ENCODE measurements at places on chromosomes 11 and 22.

GRCh38 chr11:79199729-79200354 lies 241.0 kb downstream of the TENM4 start:
- DNase-seq, result no peak

DNA sequence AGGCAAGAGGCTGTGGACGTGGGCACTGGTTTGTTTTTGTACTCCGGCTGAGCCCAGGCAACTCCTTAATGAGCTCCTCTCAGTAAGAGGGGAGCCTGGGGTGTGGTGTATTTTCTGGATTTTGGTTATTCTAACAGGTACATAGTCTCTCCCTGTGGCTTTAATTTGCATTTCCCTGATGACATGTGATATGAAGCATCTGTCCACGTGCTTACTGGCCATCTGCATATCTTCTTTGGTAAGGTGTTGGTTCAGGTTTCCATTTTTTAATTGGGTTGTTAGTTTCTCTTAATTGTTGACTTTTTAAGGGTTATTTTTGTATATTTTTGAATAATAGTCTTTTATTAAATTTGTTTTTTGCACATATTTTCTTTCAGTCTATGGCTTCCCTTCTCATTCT lies 30.8 kb upstream of the SNX19 start:
- no peak for DNase-seq

- no peak for DNase-seq
These were observed 67.2 kb downstream of the ADM start for GRCh38 chr11:10371926-10372641.

DNA sequence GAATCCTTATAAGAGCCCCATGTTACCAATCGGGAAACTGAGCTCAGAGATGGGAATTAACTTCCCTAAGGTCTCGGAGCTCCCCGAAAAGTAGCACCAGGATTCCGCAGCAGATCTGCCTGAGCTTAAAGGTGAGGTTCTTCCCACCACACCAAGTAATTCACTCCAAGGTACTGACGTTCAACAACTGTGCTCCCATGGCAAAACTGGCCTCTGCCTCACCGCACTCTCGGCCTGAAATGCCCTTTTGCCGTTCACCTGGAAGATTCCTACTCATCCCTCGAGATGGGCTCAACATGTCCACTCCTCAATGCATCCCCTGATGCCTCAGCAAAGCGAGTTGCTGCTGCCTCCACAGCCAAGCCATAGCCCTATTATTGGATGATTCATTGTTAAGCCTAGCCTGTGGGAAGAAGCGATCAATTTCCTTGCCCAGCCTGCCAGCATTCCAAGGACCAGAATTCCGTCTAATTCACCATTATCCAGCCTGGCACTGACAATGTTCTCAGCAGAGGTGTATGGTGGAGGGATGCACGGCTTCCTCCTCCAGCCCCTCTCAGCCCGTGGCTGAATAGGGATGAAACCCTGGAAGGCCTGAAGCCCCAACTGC lies 4.2 kb downstream of the PLAAT3 start:
- DNase-seq, result no peak

GRCh38 chr11:16542353-16542752 lies 186.0 kb upstream of the SOX6 start:
- no peak for DNase-seq

DNA sequence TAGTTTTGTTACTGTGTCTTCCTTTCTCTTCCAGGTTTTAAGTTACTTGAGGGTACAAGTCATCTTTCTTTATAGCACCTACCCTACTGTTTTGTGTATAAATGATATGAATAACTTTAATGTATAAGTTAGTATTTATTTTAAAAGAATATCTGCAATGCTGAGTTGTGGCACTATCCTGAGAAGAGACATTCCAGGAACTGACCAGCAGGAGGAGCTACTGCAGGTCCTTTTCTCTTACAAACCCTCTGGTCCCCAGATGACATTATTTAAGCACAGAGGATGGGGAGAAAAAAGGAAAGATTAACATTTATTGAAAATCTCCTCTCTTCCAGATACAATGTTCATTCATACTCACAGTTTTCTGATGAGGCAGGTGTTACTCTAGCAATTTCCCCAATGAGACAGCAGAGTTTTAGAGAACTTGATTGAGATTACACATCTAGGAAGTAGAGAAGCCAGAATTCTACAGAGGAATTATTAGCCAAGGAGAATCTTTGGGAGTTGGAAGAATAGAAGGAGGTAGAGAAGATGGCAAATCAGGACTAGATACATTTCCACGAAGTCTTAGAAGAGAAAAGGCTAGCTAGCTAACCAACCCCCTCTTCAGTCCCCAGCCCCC lies 541.2 kb upstream of the API5 start:
- peak; percentile 53 for DNase-seq

All from GM03348 (cell line).